ENCODE measurements at places on chromosomes 16 and 17.

DNA sequence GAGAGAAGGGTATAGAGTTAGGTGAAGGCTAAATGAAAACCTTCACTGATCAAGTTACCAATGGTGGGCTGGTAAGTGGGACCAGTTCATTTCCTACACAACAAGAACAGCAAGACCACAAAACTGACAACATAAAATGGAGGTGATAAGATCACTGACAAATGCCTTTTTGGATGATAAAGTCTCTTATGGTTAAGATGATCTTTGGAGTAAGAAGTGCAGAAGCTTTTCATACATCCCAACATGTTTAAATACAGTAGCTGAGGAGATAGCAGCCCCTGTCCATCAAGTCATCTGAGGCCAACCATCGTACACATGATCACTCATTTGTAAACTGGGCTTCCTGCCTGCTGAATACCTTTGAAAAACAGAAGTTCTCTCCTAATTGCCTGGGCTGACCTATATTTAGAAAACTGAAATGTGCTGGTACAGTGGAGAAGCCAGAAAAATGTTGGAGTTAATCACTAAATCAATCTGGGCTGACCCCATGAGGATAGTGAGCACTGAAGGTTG lies 259.0 kb upstream of the ZFHX3 start:
- DNase-seq, result no peak

GRCh38 chr16:745739-746138 lies 4.9 kb upstream of the CIAO3 start:
- DNase-seq, result no peak

- DNase-seq, result no peak
Measured at GRCh38 chr17:6532441-6532885, 23.9 kb downstream of the PITPNM3 start.

DNA sequence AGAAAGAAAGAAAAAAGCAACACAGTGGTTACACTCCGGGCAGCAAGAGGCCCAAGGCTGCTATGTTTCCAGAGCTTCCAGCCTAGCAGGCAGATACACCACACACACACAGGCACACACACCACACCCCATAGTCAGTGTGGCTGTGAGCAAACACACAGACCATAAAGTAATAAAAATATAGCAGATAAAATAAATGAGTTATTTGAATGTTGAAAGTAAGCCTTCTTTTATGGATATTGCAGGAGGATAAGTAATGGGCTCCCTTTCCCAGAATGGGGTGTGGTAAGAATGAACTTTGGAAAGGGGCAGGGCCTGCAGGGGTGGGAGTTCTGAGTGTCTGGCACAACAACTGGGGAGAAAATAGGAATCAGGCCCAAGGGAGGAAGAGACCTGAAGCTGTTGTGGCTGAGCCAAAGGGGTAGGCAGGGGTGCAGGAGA lies 4.8 kb upstream of the CDK5RAP3 start:
- DNase-seq, result no peak

DNA sequence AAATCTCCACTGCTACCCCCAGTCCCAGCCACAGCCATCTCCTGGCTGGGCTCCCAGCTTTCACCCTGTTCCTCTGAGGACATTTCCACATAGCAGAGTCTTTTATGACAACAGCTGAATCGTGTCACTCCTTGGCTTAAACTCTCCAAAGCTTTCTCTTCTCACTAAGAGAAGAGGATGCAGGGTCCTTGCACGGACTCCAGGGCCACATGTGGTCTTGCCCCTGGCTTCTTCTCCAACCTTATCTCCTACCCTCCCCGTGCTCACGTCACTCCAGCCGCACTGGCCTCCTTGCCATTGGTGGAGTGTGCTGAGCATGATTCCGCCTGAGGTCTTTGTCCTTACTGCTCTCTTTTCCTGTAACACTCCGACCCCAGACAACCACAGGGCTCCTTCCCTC lies 39.9 kb upstream of the CCDC182 start:
- no peak for DNase-seq

DNA sequence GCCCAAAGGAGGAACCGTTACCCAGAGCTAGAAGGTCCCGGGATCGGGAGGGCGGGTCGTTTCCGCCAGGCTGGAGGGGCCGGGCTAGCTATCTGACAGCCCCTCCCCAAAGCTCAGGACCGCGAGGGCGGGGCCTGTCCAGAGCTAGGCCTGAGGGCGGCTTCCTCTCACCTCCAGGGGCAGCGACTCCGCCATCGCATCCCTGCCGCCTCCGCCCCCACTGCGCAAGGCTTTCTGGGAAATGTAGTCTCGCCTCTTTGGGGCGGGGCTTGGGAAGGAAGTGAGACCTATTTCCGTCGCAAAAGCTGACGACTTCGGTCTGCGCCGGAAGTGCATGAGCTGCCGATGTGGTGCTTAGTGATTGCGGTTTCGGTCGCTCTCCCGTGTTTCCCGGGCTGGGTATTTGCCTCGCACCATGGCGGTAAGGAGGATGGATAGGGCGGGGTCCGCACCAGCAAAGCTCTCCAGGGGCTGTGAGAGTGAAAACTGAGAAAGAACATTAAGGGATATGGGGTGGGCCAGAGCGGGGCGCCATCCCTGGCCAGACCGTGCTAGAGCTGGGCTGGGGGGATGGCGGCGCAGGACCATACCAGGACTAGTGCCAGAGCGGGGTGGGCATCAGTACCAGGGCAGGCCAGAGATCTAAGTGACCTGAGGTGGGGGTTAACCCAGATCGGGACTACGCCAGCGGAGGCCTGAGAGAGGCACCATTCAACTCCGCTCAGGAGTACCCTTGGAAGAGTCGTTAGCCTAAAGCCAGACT lies at the start of gene TMEM208:
TSS of gene TMEM208 (plus strand) at position 327 of the 763 bp plus-strand sequence. CDS start at position 416, 89 bp downstream.
- peak; percentile 93 for DNase-seq

DNA sequence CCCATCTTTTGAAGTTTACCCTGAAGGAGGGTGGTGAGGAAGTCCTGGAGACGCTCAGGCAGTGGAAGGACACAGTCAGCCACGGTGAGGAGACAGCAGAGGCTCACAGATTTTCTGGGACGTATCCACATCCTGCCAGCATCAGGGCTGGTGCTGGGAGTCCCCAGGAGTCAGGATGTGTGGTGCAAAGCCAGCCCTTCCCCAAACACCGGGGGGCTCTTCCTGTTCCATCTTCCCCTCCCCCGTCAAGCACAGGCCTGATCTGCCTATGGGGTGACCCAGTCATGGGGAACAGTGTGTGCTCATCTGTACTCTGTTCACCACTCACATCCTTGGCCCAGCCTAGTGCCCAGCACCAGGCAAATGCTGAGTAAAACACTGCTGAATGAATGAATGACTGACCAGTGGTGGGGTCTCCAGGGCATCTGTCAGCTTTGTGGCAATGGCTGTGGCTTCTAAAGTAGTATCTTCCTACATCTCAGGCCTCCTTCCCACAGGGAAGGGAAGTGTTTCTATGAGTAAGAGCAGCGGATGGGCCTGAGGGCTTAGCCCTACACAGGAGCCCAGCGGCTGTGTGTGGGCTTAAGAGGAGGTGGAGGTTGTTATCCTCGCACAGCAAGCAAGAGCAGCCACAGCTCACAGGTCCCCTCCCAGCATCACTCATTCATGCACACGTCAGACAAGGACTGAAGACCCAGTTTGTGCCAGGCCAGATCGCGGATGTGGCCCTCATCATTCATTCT lies 23.3 kb downstream of the NOS2 start:
- DNase-seq, result no peak

GRCh38 chr17:47423406-47424295 lies 99.9 kb downstream of the EFCAB13 start:
- DNase-seq, result no peak

DNA sequence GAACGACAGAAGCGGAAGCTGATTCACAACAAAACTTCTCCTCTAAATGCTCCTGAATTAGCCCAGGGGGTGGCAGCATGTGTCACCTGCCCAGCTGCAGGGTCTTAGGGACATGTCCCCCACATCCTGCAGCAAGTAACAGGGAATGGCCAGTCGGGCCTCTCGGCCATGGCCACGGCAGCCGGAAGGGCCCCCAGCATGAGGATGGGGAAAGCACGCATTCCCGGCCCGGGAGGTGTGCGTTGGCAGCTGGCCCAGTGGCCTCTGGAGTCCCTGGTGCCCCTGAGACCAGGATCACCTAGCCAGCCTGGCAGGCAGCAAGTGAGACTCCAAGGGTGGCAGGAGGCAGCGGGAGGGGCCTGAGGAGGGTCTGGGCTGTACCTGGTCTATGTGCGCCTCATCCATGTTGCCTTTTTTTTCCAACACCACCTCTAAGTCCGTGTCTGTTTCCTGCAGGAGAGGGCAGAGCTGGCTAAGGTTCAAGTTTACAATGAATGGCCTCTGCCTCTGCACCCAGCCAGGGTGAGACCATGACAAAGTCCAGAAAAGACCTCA lies 7.0 kb downstream of the KNOP1 start:
- DNase-seq, result no peak

- no peak for DNase-seq
Measured at GRCh38 chr16:79623062-79623461, 22.5 kb upstream of the MAF start.

- DNase-seq, result no peak
Measured at GRCh38 chr17:6755281-6755680, 565 bp upstream of the XAF1 start.

- no peak for DNase-seq
Measured at GRCh38 chr16:23424292-23424958, 28.6 kb downstream of the COG7 start.

DNA sequence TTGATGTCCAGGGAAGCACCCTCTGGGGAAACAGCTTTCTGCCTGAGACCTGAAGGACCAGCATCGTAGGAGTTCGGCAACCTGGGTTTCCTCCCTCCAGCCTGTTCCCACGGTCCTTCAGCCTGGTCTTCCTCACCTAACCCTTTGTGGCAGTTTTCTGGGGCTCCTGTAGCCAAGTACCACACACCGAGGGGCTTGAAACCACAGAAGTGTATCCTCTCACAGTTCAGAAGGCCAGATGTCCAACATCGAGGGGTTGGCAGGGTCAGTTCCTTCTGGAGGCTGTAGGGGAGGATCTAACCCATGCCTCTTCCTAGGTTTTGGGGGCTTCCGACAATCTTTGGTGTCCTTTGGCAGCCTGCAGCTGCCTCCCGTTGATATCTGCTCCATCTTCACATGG lies 381.0 kb upstream of the TNRC6C start:
- no peak for DNase-seq

Measured in esophagus squamous epithelium (tissue), 5 donors.